ENCODE measurements at places on chromosomes 1 and 21.

DNA sequence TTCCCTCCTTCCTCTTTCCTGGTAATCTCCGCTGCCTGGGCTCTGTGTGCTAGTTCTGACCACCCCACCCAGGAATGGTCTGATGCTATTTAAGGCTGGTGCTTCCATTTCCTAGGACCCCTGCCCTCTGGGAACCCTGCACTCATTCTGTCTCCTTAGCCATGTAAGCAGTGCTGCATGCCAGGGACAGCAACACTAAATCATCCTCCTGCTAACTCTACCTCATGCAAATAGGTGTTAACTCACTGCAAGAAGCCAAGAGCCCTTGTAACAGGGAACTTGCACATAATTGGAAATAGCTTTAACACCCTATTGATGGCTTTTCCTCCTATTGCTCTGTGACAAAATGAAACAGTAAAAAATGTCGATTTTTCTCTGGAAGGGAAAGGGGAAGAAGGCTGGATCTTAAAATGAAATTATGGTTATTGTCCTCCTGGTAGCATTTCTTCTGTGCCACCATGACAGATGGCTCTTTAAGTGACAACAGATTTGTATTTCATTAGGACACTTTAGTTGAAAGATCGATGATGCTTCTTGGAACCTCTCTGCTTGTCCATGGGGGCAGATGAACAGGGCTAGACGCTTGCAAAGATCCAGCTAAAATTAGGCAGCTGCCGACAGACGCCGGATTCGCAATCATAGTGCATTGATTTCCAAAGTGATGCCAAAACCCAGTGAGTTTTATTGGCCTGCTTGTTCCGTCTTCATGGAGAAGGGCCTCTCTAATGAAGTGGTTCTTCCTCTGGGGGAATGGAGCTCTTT lies 551.7 kb downstream of the MATN1 start:
- DNase-seq = no peak

GRCh38 chr1:214923278-214923915 lies 159.1 kb upstream of the KCNK2 start:
- DNase-seq = no peak

DNA sequence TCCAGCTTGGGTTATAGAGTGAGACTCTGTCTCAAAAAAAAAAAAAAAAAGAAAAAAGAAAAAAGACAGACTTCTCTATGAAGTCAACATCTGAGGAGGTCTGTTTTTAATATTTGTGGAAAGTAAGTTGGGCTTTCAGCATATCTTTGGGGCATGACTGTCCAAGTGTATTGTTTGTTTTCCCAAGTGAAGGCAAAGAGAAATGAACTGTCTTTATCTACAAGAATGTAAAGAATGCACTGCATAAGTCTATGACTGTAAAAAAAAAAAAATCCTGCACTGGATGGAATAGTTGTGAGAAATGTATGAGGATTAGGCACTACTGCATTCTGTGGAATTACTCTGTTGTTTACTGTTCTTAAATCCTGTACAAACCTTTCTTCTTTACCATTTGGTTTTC lies 45.6 kb upstream of the TMEM61 start:
- DNase-seq = no peak

DNA sequence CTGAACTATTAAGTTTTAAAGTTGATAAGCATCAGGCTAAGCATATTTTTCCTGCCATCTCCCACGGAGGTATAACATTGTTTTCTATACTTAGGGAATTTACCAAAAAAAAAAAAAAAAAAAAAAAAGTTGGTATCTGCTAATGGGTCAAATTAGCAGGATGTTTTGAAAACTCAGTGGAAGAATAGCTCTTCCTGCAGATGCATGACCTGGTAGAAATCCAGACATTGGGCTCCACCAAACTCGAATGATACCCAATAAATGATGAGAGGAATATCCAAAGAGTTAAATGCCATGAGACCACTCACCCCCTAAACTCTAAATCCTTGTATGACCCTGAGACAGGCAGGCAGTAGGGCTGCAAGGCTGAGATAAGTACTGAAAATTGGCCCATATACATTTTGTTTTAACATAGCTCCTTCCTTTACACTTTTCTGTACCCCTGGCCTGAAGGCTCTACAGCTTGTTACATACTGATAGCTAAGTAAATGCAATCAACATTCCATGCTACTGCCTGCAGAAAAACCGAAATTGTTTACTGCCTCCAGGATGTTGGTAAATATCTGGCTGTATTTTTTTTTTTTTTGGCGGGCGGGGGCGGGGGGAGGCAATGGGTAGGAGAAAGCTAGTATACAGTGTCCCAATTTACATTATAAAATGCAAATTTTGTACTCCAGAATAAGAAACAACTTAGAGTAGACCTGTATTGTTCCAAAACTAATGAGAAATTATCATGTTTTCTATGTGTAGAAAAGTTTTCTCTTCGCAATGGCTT lies 57.6 kb downstream of the NFIA start:
- peak; percentile 63 for DNase-seq

DNA sequence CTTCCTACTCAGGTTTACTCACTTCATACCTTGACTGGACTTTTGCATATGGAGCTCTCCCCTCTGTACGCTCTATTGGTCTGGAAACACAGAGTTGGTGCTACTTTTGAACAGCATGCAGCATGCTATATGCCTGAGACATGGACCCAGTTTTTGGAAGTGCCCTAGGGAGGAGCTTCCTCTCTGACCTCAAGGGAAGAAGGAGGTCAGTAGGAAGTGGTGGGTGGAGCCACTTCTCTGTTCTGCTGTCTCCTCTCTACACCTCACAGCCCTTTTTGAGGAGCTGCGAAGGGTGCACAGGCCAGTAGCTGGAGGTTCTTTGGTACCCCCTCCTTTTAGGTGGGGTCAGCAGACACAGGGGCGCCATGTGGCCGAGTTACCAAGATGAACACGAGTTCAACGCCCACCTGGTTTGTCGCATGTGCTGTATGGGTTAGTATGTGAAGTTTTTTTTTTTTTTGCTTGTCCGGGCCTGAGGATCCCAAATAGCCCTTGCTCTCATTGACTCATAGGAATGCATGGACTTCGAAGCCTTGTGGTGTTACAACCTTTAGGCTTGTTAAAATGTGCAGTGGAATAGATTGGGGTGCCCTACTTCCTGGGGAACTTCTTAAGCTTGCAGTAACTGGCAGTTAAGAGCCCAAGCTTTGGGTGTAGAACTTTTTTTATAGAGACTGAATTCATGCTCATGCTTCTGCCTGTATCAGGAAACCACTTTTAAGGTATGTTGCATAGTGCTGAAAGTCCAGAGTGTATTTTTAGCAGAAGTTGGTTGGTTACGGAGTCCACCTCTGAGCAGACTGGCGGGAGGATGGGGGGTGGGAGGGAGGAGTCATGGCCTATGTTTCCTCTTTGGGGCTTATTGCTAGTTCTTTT lies 10.7 kb downstream of the MACF1 start:
- DNase-seq = peak; percentile 79

Measured in hematopoietic multipotent progenitor cell treated with erythropoietin and hydrocortisone succinate and interleukin-3 and kit ligand, for 4 days (in vitro differentiated cells).